ENCODE measurements at places on chromosomes 7 and 10. TPM values are rescaled to one million over a fixed set of nuclear protein-coding genes. Genes with fewer than 3 reads are reported as not detected.

The MRLN gene
- not detected for polyA plus RNA-seq

The KCND2 gene
- 0.02 TPM for polyA plus RNA-seq

The ANXA8 gene
- polyA plus RNA-seq = 0.27 TPM

The ELFN1 gene
- 9.1 TPM for polyA plus RNA-seq

The COL17A1 gene
- 0.07 TPM for polyA plus RNA-seq

The GPR85 gene
- polyA plus RNA-seq = 4.4 TPM

The ADGRA1 gene
- polyA plus RNA-seq = 0.02 TPM

DNA sequence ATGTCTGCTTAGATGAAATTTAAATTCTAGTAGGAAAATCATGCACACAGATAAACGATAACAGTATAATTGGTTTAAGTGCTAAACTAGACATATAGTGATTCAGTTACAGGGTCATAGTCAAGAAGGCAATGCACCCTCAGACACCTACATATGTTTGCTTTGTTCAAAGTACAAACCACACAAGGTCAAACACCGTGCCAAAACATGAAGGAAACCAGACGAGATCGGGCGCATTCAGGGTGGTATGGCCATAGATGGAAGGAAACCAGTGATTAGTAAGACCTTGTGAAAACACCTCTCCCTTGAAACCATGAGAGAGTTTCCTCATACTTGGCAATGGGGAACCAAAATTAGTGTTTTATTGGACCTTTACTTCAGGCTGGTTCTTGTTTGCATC is 906.9 kb downstream of the PCDH15 start:
- DNase-seq = no peak

GRCh38 chr7:81170291-81170690 is 251.4 kb upstream of the SEMA3C start:
- no peak for DNase-seq

DNA sequence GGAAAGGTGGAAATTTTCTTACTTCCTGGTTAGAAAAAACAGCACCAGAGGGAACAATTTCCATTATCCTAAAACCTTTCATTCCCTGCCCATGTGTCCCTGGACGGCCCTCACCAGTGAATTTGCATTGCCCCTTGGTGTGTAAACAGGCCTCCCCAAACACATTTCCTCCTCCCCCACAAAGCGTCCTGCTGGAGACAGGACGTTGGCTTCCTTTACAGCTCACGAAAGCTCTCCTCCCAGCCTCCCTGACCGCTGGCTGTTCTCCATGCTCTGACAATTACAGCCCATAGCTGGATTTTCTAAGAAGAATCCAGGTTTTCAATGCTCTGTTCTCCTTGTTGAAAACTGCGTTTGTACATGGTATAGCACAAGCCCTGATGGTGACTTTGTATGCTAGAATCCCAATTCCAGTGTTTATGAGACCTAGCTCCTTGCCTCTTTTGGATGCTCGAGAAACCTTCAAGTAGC is 724.2 kb upstream of the CELF2 start:
- DNase-seq = no peak

GRCh38 chr7:111855161-111855841 is 293.0 kb upstream of the IMMP2L start:
- DNase-seq = no peak

DNA sequence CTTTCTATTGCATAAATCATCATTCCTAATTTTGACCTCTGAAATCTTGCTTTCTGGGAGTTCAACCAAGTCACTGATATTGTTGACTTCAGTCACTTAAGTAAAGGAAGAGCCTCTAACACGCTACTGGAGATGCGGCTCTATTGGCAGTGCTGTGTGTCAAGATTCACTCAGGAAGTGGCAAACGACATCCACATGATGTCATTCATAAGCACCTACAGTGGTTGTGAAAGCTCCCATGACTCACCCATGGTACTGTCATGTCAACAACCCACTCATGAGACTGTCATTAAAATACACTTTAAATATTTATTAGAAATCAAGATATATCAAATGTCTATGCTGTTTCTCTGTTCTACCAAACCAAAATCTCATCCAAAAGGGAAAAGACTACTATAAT is 52.5 kb upstream of the LHFPL3 start:
- no peak for DNase-seq

DNA sequence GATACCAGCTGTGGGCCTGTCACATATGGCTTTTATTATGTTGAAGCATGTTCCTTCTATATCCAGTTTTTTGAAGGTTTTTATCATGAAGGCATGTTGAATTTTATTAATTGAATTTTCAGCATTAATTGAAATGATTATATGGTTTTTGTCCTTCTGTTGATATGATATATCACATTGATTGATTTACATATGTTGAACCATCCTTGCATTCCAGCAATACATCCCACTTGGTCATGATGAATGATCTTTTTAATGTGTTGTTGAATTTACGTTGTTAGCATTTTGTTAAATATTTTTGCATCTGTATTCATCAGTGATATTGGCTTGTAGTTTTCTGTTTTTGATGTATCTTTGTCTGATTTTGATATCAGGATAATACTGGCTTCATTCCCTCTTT is 21.2 kb downstream of the PRSS37 start:
- DNase-seq = no peak

GRCh38 chr10:6232846-6233724 is 30.4 kb downstream of the PFKFB3 start:
- DNase-seq = no peak

GRCh38 chr10:69960988-69961880 is 91.4 kb upstream of the MACROH2A2 start:
- no peak for DNase-seq

DNA sequence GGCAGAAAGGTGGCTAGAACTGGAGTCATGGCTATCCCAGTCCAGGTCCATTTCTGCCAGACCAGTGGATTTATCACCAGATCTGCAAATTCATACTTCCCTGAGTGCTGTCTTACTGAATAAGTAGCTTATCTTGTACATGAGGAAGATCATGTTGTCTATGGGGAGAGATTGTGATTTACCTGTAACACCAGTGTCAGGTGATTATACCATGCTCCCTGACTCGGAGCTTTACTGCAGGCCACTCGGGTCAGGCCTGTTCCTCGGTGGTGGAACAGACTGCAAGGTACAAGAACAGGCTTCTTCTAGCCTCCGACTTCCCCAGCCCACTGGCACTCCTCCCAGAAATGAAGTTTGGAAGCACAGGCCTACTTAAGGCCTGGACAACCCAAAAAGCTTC is 42.6 kb upstream of the DLG5 start:
- no peak for DNase-seq

GRCh38 chr7:1768832-1769231 is 98.8 kb downstream of the ELFN1 start:
- no peak for DNase-seq

GRCh38 chr10:63481815-63482421 is 16.1 kb upstream of the JMJD1C start:
- DNase-seq = no peak

DNA sequence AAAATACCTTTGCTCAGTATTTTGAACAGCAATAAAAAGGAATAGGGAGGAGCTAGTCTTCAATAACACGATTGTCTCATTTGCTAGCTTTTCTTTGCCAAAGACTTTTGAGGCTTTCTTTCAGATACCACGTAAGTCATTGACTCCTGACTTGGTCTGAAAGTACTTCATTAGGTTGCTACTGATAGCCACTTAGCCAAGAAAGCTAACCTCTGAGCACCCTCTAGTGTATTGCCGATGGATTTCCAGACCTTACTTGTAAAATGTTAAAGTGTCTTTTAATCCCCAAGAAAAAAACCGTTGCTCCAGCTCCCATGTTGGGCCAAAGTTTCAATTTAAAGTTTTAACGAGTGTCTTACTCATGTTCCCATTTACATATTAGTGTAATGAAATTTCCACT is 63.4 kb upstream of the STRIP2 start:
- DNase-seq = no peak

DNA sequence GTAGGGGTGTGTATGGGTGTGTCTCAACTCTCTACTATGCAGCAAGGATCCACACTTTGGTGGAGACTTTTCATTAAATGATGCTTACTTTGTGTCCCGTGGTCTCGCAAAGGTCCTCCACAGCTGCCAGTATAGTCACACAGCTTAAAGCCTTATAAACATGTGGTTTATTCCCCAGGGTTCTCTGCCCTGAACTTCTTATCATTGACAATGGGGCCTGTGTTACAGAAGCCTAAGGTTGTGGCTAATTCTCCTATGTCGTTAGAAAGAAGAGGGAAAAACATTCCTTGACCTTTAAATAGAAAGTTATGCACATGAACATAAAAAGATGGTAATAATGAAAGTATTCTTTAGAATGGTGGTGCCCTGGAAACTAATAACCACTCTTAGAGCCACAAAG is 201.4 kb downstream of the INHBA start:
- no peak for DNase-seq

DNA sequence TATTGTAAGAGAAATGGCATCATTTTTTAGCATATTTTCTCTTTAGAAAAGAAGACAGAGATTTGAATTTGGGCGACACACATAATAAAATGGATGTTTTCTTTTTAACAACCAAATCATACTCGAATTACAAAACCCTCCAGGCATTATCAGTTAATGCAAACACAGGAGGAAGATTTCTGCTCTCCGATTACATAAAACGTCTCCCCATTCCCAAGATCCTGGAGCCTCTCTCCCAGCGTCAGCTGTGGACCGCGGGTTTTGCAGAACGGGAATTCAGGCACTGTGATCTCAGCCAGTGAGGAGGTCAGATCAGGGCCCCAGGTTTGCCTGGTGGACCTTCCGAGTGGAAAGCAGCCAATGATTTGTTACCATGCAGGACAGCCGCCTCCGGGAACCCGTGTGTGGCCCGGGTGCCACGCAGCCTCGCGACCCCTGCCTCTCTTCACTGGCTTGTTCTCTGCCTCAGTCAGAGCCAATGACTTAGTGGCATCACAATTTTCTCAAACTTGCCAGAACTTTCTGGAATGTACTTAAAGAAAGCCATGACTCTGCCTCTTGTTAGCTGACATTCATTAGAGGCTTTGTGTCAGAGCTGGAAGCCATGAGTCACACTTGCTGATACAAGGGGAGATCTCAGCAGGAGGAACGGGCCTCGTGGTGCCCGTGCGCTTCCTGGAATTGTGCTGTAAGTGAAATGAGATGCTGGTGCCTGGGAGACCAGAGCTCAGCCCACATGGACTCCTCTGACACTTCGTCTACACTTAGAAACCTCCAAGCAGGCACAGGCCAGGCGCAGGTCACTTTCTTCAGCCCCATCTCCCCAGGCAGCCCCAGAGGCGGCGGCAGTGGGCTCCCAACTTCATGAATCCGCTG is 246.1 kb downstream of the KLF6 start:
- peak; percentile 72 for DNase-seq

GRCh38 chr7:142380069-142380468 is 122.2 kb upstream of the PRSS58 start:
- DNase-seq = no peak

GRCh38 chr7:74332373-74333176 is 43.4 kb downstream of the CLIP2 start:
- no peak for DNase-seq

DNA sequence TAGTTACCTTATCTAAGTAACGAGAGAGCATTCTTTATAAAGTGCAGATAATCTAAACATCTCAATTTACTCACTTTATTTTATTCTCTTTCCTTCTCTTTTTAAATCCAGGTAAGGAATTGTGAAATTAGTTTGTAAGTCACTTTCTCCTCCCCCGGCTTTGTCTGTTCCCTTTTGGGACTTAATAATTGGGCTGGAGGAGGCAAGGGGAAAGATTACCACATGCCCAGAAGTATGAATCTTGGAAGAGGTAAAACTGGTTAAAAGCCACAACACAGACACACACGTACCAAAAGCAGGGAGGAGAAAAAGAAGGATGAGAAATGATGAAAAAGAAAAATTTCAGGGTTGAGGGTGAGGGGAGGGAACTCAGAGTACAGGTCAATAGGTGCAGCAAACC is 63.3 kb upstream of the LRRC17 start:
- DNase-seq = no peak
